ENCODE measurements at places on chromosomes 4 and X.

DNA sequence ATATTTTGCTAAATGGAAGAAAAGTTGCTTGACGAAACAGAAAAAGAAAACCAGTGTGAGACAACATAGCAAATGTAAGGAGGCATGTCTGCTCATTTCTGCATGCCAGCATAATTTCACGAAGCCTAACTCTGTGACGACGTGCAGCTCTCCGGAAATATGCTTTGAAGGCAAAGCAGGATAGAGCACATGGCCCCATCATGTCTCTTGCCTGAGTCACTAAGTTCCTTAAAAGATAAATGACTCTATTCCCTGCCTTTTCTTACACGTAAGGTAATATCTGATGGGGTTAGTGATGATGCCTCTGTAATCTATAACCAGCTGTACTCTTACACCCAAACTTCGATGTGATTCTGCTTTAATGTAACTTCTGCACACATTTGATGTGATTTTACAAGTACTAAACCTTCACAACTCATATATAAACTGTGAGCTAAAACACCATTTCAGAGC lies 64.5 kb downstream of the ANXA3 start:
- no peak for DNase-seq

DNA sequence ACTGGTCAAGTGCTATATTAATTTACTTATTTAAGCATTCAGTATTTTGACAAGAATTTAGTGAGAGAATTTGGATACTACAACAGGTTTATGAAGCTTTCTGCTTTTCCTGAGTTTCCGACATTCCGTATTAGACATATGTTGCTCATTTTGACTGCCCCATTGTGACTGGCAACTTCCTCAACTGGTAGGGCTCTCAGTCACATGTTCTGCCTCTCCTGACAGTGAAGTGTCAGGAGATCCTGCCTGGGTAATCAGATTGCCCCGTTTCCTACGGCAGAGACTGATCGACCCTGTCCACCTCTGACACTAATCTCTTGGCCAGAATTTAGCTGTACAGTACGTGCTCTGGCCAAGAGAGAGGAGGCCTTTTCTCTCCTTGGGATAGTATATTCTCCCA lies 49.5 kb downstream of the CLNK start:
- DNase-seq, result no peak

DNA sequence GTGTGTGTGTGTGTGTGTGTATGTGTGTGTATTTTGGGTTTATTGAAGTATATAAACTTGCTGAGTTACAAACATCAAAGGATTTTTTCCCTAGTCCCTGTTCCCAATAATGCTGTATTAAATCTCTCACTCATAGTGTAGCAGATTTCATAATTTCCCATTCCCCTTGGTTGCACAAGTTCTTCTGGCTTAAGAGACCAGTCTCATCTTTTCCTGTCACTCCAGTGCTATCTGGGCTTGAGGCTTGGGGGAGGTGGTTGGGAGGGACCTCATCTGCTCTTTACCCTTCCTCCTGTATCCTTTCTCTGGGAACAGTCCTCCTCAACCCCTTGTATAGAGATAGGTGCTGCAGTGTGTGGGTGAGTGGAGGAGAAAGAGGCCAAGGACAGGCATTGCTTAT lies 285.4 kb upstream of the BOD1L1 start:
- DNase-seq, result peak; percentile 18

- DNase-seq, result peak; percentile 81
Observed at GRCh38 chrX:153926858-153927671, 1.0 kb upstream of the ARHGAP4 start.

- no peak for DNase-seq
Observed at GRCh38 chrX:1803741-1804140, 188.9 kb downstream of the ASMT start.

DNA sequence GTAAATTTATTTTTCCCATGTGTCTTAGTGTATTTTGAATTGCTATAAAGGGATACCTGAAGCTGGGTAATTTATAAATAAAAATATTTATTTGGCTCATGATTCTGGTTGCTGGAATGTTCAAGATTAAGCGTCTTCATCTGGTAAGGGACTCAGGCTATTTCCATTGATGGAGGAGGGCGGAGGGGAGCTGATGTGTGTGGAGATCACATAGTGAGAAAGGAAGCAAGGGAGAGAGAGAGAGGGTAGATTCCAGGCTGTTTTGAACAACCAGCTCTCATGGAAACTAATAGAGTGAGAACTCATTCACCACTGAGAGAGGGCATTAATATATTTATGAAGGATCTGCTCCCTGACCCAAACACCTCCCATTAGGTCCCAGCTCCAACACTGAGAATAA lies 39.6 kb upstream of the ADGRL3 start:
- no peak for DNase-seq
